Thyroid gland (tissue), 4 donors: ENCODE measurements at places on chromosomes 2 and 18.

- no peak for DNase-seq
These were observed 3.3 kb downstream of the RNF152 start for GRCh38 chr18:61889541-61889940.

- no peak for DNase-seq
These were observed 44.1 kb downstream of the EVA1A start for GRCh38 chr2:75516378-75517360.

GRCh38 chr18:79332646-79333045 lies 63.1 kb upstream of the NFATC1 start:
- no peak for DNase-seq

DNA sequence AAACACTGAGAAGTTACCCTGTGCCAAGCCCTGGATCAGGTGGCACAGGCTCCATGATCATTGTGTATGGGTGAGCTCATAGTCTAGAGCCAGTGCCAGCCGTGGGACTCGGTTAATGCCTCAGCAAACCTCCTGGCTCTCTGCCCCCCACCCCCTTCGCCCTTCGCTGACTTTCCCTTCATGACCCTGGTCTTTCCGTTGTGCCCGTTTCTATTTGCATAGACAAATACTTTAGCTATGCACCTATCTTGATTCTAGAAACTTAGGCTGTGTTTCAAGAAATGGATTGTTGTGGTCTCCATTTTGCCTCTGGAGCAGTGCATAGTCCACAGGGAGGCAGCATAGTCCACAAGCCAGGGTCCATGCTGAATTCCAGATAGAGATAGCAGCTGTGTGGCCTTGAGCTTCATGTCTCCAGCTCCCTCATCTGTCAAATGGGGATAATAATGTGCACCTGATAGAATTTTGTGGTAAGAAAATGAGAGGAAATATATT lies 44.8 kb upstream of the KDM3A start:
- no peak for DNase-seq

DNA sequence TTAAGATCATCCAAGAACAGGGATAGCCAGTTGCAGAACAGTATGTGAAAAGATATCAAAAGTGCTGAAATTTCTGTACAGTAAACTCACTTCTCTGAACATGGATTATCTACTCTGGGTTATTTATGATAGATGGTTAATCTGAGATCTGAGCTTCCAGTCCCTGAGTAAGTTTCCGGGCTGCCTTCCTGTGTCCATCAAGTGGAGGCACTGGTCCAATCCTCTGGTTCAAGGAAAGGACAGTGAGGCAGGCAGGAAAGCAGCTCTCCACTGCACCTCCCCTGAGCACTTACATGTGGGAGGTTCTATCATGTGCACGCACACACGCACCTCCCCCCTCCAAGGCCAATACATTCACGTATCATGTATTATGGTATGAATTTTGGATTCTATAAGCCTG lies 32.5 kb downstream of the GPR45 start:
- DNase-seq = no peak

- DNase-seq = no peak
These were observed 111.3 kb downstream of the NYAP2 start for GRCh38 chr2:225510796-225511195.

DNA sequence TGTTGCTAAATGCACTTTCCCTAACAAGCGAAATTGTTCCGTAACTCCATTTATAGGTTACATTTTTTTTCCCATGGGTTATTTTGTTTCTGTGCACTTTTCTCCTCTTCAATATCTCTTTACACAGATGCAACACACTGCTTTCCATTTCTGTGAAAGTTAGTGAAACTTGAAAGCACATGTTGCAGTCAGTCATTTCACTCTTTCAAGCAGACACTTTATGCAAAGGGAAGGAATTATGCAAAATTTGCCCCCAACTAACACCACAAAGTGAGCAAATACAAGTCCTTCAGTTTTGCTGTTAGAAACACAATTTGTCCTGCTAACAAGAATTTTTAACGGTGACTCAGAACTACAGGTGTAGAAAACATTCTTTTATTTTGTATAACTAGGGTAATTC lies 124.8 kb downstream of the PTH2R start:
- no peak for DNase-seq

GRCh38 chr2:44392338-44392943 lies 30.7 kb downstream of the CAMKMT start:
- peak; percentile 52 for DNase-seq

GRCh38 chr2:181959508-181959907 lies 26.1 kb upstream of the PPP1R1C start:
- DNase-seq = no peak

GRCh38 chr2:176986487-176986886 lies 226.1 kb upstream of the HNRNPA3 start:
- DNase-seq = no peak

DNA sequence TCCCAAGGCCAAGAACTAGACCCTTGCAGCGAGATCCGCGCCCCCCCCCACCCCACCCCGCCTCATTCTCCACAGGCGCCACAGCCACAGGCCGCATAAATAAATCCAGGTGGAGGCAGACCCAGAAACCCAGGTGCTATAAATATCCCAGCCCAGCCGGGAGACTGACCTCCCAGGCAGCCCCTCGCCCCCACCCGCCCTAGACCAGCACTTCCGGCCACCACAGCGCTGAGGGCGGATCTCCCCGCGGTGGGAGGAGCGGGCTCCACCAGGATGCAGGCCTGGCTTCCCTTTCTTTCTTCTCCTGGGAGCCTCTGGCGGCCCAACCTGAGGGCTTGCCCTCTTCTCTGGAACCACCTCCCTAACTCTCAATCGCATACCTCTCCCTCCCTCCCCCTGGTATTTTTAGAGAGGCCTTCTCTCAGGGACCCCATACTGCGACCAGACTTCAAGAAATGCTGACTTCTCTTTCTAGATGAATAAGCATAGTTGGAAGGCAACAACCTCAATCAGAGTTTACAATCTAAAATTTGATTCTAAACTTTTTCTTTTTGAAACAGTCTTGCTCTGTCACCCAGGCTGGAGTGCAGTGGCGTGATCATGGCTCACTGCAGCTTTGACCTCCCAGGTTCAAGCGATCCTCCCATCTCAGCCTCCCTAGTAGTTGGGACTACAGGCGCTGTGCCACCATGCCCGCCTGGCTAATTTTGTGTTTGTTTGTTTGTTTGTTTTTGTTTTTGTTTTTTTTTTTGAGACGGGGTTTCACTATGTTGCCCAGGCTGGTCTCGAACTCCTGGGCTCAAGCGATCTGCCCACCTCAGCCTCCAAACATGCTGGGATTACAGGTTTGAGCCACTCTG lies 55.0 kb downstream of the PKDCC start:
- DNase-seq = peak; percentile 89

DNA sequence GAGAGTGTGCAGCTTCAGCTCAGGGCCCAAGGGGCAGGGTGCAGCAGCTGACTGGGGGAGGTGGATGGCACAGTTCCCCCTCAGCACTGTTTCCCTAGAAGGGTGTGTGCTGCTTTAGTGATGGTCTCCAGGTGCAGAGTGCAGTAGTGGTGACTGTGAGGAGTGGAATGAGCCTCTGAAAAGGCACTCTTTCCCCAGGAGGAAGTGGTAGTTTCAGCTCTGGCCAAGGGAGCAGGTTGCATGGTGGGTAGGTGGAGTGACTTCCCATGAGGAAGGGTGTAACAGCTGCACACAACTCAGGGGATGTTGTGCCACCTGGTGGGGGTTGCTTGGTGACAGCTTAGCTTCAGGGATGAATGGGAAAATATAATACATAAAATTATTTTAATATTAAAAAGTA lies 251.5 kb upstream of the NXPH2 start:
- DNase-seq = no peak
